ENCODE measurements at places on chromosomes 1 and 21.

GRCh38 chr1:89760496-89760895 lies 60.3 kb upstream of the LRRC8D start:
- no peaks in the 10 kb centered on the region for H3K36me3 ChIP-seq
- no peak for DNase-seq
- no peak overlapping the region for H3K4me3 ChIP-seq

- no peak for DNase-seq
- no peak overlapping the region for H3K4me3 ChIP-seq
- H3K27ac ChIP-seq: no peak overlapping the region
- H3K36me3 ChIP-seq: no peaks in the 10 kb centered on the region
- H3K27me3 ChIP-seq: peaks cover 15% of the 10 kb centered on the region
Observed at GRCh38 chr1:205488074-205488723, 16.3 kb upstream of the CDK18 start.

GRCh38 chr1:20657024-20657423 lies 4.1 kb downstream of the DDOST start:
- no peak overlapping the region for H3K27ac ChIP-seq
- peaks cover 75% of the 10 kb centered on the region for H3K36me3 ChIP-seq
- H3K4me3 ChIP-seq: no peak overlapping the region

DNA sequence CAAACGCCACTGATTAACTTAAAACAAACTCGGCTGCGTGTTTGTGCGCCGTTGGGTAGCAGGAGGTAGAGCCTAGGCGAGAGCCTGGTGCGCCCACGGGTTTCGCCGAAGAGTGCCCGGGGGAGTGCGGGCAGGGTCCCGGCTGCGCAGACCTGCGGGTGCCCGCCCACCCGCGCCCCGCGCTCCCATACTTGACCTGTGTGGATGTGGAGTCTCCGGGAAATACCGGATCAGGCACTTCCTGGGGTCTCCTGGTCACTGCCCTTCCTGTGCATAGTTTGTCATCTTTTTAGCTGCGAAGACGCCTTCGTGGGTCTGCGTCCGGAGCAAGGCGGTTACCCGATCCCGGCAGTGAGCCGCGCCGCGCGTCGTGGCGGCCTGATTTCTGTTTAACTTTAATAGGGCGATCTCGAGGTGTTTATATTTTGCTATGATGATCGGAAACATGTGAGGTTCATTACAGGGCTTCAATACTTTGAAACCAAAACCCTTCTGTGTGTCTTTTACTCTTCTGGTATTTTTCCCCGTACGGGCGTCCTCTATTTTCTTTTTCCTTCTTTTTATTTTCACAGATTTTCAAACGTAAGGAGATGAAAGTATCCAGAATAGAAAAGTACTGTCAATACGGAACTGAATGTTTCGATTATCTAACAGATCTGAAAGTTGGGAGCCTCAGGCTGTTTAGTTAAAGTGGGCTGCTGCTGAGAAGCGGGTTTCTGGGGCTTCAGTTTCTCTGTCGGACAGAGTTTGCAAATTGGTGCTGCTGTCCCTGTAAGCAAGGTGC lies 15.2 kb downstream of the NR5A2 start:
- no peak for DNase-seq
- H3K36me3 ChIP-seq: no peaks in the 10 kb centered on the region
- peak overlapping the region; percentile 1 for H3K27ac ChIP-seq

DNA sequence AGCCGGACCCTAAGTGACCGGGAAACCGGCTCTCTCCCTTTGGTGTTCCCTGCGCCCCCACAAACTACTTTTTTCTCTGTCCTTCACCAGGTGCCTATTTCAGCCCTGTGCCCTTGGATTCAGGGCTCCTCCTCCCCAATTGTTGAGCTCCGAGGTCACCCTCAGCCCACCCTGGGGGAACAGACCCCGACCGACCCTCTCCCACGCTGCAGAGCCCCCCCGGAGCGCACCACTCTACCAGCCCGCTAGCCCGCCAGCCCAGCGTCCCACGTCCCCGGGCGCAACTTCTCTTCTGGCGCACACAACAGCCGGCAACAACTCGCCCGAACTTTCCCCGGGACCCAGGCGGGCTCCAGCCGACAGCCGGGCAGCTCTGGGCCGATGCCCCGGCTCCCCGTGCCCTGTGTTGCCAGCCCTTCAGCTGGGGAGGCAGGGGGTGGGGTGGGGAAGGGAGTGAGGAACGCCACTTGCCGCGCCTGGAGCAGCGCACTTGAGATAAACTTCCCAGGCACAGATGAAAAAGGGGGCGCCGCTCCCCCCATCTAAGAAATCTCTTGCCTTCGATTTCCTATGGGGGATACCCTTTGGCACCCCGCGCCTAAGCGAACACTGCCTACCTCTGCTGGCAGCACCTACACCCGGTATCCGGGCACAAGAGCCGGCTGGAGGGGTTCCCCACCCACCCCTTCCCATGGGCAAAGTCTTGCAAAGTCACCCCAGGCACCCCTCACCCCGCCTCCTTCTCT lies 997 bp downstream of the CASZ1 start:
- H3K4me3 ChIP-seq: peak overlapping the region; percentile 80
- no peaks in the 10 kb centered on the region for H3K36me3 ChIP-seq
- peaks cover 4% of the 10 kb centered on the region for H3K4me1 ChIP-seq
- H3K27me3 ChIP-seq: peaks cover 6% of the 10 kb centered on the region

- H3K4me1 ChIP-seq: no peaks in the 10 kb centered on the region
- no peaks in the 10 kb centered on the region for H3K36me3 ChIP-seq
- H3K4me3 ChIP-seq: no peak overlapping the region
- DNase-seq: no peak
- no peak overlapping the region for H3K27ac ChIP-seq
- peaks cover 7% of the 10 kb centered on the region for H3K27me3 ChIP-seq
Observed at GRCh38 chr1:48688102-48688760, 88.5 kb downstream of the BEND5 start.

GRCh38 chr1:155253208-155253607 lies 2.1 kb downstream of the ENTREP3 start:
- H3K27ac ChIP-seq: no peak overlapping the region
- no peaks in the 10 kb centered on the region for H3K27me3 ChIP-seq
- H3K4me1 ChIP-seq: peaks cover 18% of the 10 kb centered on the region
- H3K36me3 ChIP-seq: no peaks in the 10 kb centered on the region

- no peak overlapping the region for H3K4me3 ChIP-seq
- DNase-seq: no peak
- no peak overlapping the region for H3K27ac ChIP-seq
Observed at GRCh38 chr1:42891465-42892138, 45.2 kb downstream of the ZNF691 start.

Measured in psoas muscle (tissue), 8 donors.